Testis (tissue), 5 donors: ENCODE measurements at places on chromosomes 13 and 19.

DNA sequence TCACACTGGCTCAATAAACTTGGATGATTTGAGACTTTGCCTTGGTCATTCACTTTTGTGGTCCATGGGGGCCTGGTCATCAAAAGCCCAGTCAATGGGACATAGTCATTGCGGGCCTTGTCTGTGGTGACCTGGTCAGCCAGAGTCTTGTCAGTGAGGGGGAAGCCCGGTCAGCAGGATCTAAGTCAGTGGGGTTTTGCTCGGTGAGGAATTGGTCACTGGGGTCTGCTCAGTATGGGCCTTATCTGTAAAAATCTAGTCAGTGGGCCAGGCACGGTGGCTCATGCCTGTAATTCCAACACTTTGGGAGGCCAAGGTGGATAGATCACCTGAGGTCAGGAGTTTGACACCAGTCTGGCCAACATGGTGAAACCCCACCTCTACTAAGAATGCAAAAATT lies 63.7 kb upstream of the TPM4 start:
- no peak for DNase-seq

GRCh38 chr13:74891610-74892009 lies 590.4 kb downstream of the TBC1D4 start:
- no peak for DNase-seq

- DNase-seq: no peak
Measured at GRCh38 chr13:112204346-112205327, 137.7 kb downstream of the SOX1 start.

GRCh38 chr19:41222240-41222639 lies 3.2 kb downstream of the AXL start:
- DNase-seq: peak; percentile 27
